ENCODE measurements at places on chromosomes 1 and 21.

- DNase-seq = no peak
Measured at GRCh38 chr1:76802094-76802493, 65.2 kb upstream of the ST6GALNAC5 start.

DNA sequence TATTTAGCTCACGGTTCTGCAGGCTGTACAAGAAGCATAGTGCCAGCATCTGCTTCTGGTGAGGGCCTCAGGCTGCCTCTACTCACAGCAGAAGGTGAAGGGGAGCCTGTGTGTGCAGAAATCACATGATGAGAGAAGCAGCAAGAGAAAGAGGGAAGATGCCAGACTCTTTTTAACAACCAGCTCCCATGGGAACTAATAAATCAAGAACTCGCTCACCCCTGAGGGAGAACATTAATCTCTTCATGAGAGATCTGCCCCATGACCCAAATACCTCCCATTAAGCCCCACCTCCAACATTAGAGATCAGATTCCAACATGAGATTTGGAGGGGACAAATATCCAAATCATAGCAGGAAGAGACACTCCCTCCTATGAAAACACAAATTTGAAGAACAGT is 74.1 kb downstream of the OLFML2B start:
- no peak for DNase-seq

- DNase-seq = no peak
Measured at GRCh38 chr21:39670701-39671100, 58.0 kb downstream of the B3GALT5 start.

DNA sequence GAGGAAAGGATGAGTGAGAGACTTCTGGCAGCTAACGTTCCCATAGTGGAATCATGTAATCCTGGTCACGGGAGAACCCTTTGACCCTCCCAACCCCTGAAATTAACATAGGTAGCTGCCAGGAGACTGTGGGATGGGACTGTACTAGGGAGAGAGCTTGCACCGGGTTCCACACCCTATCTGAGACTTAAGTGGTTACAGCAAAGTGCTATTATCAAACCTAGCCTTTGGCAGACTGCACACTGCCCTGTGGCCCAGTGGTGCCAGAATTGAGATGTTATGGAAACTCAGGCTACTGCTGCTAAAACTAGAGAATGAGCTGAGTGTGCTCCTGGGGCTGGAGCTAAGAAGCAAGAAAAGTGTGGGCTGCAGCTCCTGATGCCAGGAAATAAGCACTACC is 79.6 kb upstream of the PDC start:
- DNase-seq = no peak

DNA sequence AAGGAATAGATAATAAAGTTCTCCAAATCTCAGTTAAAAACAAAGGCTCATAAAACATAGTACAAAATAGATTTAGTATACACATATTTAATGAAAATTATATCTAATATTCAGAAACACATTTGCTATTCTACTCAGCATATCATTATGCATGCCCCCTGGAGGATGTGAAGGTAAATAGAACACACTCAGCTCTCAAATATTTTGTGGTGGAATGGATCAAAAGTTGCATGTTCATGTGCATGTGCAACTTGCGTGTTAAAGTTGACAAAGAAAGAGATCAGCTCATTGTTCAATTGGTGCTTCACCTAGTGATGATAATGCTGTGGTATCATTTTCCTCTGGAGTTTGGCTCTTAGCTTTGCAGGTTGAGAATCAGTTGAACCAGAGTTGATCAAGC is 4.9 kb upstream of the ZNF644 start:
- no peak for DNase-seq

DNA sequence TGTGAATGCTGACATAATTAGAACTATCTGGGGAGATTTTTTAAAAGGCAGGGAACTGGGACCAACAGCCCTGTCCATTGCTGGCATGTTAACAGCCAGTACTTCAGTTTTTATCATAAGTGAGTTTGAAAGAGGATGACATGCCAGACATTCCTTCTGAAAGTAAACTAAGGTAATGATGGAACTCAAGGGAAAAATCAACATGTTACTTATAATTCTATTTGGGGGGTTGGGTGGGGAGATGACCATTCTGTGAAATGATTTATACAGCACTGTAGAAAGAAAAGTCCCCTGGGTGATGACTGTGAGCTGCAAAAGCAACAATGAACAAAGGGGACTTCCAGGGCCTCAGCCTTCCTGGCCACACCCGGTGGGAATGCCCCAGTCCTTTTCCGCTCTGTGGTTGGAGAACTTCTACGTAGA is 5.4 kb upstream of the LAMC2 start:
- no peak for DNase-seq

DNA sequence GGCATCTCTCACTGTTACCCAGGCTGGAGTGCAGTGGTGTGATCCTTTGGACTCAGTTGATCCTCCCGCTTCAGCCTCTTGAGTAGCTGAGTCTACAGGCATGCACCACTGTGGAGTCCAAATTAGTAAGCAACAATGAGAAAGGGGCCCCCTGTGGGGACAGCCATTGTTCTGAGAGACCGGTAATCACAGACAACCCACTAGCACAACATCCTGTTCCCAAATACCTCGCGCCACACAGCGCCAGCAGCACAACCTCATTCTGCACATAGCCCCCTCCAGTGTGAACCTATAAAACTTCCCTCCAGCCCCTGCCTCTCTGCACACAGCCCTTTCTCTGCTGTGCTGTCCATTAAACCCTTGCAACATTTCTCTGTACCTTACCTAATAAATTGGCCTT is 226.4 kb downstream of the DYRK1A start:
- DNase-seq = no peak

GRCh38 chr1:210698661-210699060 is 370.0 kb downstream of the HHAT start:
- DNase-seq = no peak

GRCh38 chr1:195908121-195908520 is 700.1 kb downstream of the KCNT2 start:
- no peak for DNase-seq

DNA sequence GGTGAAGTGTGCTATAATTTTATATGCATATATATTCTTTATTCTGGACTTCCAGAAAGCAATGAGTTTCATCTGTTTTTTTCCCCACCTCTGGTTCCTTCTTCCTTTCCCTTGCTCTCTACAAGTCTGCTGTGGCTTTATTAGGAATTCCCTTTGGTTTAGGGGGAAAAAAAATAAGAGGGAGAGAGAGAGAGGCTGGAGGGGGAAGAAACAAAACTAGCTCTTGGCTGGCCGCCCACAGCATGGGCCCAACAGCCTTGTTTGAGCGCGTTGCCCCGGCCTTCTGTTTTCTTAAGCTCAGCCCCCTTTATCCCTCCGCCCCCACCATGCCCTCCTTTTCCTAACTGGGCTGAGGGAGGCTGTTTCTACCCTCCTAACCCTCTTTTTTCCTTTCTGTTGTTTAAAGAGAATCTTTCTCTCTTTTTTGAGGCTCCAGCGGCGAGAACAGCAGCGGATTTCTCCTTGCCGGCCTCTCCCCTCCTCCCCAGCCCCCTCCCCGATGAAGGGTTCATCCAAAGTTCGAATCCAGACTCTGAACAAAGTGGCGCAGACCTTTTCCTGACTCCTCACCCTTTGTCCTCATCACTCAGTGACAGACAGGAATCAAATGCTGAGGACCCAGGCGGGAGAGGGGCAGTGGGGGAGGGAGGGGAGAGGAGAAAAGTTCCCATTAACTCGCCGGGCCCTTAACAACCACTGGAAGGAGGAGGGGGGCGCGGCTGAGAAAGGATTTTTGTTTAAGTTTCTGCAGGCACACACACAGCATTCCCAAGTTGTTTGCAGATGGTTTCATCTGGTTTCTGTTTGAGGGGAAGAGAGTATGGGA is 29.7 kb downstream of the PBX1 start:
- no peak for DNase-seq

All from stimulated activated CD4-positive, alpha-beta T cell treated with anti-CD3 and anti-CD28 coated beads, Interleukin-12 subunit alpha, Interleukin-12 subunit beta, amount 100 ng/mL, for 4 hours (primary cell).